HTR-8/SVneo (cell line): ENCODE measurements at places on chromosomes 7 and 10.
A peak's percentile ranks its signal among the peaks of the same experiment; 100 is the strongest.

- no peak for DNase-seq
Measured at GRCh38 chr10:91247360-91248111, 27.1 kb downstream of the PCGF5 start.

DNA sequence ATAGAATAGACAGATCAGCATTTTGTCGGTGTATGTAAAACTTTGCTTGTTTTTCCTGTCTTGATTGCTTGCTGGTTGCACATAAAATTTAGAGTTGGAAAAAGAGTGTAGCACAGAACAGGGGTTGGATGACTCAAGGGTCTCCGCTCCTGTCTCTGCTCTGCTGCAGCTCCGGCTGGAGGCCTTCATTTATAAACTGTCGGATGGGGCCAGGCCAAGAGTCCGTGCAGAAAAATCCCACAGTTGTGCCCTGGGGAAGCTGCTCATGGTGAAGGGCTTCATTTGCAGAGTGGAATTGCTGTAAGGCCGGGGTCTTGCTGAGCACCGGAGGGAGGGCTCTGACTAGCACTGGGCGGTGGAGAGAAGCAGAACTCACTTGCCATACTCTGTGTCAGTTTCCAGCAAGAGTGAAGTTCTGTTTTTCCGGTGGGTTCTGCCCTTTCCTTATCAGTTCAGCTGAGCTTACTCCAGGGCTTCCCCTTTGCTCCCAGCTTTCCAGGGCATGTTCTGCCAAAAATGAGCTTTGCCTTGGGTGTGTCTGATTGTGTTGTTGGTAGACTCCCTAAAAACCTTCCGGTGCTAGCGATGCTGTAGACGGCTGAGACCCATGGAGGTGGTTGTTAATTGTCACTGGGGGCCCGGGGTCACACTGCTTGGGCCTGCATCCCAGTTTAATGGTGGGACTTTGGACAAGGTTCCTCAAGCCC lies 67.2 kb downstream of the CAMK1D start:
- no peak for DNase-seq

- DNase-seq = peak; percentile 53
Measured at GRCh38 chr7:94395141-94396036, 694 bp downstream of the COL1A2 start.

DNA sequence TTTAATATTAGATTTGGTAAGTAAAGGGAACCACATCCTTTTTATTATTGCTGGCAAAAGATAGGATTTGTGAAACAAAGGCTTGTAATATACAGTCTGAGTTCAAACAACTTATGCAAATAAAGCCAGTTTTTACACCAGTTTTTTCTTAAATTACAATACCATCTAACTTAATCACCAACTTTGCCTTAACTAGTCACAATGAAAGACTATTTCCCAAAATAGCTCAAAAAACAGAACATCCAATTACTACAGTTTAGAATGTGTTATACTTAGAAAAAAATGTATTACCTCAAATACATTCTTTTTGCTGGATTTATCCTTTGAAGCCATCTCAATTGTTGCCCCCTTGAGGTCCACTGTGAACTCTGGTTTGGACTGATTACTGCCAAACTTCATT lies 108.5 kb downstream of the ARHGAP12 start:
- no peak for DNase-seq

- no peak for DNase-seq
Measured at GRCh38 chr10:34058845-34059614, 724.6 kb upstream of the NRP1 start.

DNA sequence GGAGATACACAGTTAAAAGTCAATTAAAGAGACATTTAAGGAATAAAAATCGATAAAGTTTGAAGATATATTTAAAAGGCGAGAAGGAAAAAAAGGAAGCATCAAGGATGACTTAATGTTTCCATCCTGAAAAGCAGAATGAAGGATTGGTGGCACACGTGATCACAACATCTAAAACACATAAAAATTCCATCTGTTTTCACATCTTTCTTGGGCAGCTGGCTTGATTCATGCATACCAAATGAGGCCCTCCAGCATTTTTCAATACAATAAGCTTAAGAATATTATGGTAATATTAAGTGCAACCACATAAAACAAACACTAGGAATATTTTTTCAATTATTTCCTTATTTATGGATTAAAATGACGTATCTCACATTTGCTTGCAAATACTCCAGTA lies 112.6 kb downstream of the TPK1 start:
- no peak for DNase-seq

DNA sequence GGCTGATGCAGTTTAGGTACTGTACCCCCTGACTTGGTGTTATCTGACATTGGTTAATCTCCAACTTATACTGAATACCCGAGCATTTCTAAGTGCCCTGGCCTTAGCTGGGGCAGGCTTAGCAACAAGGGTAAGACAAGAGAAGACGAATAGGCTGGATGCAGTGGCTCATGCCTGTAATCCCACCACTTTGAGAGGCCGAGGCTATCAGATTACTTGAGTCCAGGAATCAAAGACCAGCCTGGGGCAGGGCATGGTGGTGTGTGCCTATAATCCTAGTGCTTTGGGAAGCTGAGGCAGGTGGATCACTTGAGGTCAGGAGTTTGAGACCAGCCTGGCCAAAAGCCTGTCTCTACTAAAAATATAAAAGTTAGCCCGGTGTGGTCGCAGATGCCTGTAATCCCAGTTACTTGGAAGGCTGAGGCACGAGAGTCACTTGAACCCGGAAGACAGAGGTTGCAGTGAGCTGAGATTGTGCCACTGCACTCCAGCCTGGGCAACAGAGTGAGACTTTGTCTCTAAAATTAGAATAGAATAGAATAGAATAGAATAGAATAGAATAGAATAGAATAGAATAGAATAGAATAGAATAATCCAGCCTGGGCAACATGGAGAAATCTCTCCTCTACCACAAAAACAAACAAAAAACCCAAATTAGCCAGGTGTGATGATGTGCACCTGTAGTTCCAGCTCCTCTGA lies 108.9 kb downstream of the BICC1 start:
- no peak for DNase-seq

DNA sequence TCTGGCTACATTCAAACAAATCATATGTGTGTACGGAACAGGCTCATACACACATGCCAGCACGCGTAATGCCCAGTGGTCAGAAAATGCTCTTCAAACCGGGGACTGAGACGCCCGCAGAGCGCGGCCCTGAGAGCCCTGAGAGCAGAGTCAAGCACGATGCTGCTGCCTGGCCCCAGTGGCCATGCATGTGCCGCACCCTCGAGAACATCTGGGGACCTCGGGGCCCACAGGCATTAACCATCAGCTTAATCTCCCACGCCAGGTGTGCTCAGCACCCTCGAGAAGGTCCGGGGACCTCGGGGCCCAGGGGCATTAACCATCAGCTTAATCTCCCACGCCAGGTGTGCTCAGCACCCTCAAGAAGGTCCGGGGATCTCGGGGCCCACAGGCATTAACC lies 163.1 kb downstream of the PTPRN2 start:
- DNase-seq = no peak

- no peak for DNase-seq
Measured at GRCh38 chr7:50411332-50411731, 38.8 kb downstream of the FIGNL1 start.

DNA sequence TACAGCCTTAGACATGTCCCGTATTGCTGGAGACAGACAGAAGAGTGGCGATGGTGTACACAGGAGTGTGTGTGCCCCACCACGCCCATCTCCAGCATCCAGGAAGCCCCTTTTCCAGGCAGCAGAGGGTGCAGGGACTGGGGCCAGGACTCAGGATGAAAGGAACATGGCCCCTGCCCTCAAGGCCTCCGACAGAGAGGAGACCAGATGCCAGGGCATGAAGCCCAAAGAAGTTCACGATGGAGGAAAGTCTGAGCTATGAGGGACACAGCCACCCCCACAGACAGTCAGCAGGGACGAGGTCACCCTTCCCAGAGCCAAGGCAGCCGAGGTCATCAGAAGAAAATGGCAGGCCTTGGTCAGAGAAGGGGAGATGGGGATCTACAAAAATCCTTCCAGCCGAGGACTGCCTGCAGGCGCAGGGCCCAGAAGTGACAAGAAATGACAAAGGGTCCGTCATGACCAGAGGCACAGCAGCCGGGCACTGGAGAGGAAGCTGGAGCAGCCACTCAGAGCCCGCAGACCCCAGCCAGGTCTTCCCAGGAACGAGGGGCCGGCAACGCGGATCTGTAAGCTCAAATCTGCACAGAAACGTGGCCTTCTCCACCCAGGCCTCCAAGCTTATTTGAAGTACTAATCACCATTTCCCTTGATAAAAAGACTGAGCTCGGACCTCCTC lies 78.7 kb upstream of the PPP2R2D start:
- DNase-seq = no peak
